ENCODE measurements at places on chromosomes 2 and 18.

DNA sequence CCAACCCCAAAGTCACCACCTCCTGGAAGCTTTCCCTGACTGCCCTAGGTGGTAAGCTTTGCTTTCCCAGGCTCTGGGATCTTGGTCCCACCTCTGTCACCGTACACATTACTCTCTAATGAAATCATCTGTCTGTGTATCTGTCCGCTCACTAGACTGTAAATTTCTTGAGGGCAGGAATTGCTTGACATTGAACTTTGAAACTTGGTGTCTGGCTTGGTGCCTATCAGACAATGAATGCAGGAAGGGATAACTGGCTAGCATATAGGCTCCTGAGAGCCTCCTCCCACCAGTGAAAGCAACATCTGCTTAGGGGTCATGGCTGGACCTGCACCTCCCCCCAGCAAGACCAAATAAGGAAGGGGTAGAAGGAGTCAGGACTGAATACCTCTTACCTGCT is 155.7 kb downstream of the TNS1 start:
- no peak for DNase-seq

GRCh38 chr18:13439461-13439860 is 220.9 kb downstream of the LDLRAD4 start:
- no peak for DNase-seq

DNA sequence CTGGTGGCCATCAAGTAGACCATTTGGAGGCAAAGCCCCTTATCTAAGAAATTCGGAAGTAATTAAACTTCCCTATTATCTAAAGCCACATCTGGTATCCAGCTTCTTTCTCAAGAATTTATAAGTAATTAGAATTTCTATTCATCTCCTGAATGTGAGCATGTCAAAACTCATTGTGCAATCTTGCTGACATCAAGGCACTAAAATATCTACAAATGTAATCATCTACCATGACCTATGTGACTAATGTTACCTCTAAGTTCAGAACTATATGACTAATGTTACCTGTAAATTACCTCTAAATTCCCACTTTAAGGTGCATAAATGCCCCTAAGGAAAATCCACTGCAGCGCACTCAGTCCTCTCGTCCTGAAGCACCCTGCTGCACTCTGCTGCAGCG is 773.0 kb downstream of the CPS1 start:
- no peak for DNase-seq

GRCh38 chr2:172931918-172932520 is 143.6 kb upstream of the MAP3K20 start:
- DNase-seq: no peak

DNA sequence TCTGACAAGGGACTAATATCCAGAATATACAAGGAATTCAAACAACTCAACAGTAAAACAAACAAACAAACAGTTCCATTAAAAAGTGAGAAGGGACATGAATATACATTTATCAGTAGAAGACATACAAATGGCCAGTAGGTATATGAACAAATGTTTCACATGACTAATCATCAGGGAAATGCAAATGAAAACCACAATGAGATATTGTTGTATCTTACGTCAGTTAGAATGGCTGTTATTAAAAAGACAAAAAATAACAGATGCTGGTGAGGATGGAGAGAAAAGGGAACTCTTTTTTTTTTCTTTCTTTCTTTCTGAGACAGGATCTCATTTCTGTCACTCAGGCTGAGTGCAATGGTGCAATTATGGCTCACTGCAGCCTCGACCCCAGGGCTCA is 175.5 kb downstream of the CAMKMT start:
- DNase-seq: no peak

DNA sequence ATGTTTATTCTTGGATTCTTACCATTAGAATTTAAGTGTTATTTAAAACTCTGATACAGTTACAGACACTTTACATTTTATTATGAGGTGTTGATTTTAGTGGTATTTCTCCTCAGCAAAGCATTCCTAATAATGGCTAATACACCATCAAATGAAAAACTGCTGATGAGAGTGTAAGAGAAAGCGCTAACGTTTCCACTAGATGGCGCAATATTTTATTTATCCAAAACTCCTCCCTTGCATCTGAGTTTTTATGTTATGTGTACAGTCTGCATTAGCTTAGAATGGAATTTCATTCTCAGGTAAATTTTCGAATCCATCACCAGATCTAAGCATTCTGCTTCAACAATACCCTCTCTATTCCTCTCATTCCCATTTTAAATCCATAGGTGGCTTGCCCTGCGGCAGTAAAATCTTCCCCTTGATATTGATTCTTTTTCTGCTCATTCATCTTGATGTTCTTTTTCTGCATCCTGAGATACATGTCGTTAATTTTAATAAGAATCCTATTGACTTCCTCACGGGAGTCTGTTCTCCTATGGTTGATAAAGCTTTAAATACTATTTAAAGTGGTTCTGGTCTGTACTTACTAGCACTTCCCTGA is 53.9 kb downstream of the PRKRA start:
- DNase-seq: no peak

DNA sequence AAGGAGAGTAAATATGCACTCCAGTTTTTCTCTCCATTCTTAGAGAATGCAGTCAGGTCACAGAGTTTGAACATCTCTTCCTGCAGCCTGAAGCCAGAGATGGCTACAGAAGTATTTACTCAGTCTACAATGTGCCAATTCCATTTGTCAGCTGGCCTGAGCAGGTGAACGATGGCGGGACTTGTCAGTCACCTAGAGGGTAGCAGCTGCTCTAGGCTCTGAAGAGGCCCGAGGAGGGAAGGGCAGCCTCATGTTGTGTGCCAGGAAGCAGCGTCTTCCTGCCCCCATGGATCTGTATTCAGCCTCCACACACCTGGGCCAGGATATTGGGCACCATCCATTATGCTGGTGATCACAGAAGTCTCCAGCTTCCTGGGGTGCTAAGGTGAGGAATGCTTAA is 316.7 kb upstream of the CHAC2 start:
- DNase-seq: no peak

DNA sequence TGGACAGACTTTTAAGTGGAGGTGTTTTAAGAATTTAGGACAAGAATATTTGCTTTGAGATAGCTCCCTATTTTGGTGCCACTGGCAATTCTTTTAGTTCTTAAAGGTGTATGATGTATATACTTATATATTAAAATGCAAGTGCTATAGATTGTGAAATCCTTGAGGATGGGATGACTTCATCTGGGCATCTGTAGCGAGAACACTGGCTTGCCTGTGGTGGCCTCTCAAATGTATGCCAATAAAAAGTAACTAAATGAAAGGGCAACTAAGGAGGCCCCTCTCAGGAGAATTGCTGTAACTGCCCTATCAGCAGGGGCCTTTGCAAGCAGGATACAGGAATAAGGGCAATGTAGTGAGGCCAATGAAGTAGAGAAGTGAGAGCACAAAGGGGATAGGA is 2.6 kb upstream of the THUMPD2 start:
- no peak for DNase-seq

GRCh38 chr2:133409581-133410285 is 158.5 kb downstream of the NCKAP5 start:
- DNase-seq: no peak

DNA sequence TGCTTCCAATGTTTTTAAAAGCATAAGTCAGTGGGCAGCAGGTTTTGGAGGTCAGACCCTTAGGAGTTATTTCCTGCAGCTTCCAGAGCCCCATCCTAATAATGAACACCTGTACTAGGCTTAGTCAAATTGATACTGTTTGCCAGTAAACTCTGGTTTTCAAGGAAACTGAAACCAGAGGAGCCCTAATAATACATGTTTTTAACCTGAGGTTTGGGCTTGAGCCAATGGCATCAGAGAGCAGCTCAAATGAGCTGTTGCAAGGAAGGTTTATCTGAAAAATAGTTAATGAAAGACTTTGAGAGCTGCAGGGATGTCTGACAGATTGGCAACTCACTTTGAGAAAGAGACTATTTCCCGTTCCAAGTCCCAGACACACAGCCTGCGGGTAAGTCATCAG is 54.6 kb downstream of the DCC start:
- no peak for DNase-seq

GRCh38 chr2:158681816-158682215 is 113.3 kb upstream of the DAPL1 start:
- DNase-seq: no peak

DNA sequence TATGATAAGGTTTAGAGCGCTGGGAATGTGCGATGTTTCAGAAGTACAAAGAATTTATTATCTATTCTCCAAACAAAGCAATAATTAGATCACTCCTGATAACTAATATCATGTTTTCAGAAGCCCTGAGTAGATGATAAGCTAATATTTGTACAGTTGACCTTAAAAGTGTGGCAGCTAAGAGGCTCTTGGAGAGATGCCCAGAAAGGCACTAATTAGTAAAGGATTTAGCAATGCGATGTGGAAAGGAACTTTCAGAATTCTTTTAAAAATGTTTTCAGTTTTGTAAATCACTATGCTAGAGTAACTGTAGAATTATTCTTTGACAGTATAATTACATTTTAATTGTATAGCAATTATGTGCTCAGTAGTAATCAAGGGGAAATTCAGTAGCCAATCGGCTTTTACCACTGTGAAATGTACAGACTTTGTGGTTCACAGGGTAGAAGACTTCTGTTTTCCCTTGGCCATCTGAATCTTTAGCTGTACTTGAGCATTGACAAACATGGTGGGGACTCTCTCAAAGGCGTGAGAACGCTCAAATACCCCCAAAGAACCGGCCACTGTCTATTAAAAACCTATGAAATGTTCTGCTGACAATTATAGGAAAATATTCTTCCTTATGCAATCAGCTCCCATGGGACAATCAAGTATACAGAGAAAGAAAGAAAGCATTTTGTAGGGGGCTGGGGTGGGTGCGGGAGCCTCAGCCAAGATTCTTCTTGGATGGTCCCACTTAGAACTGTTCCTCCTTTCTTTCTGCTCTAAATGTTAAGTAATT is 262.8 kb upstream of the AGAP1 start:
- no peak for DNase-seq

Measured in C1 segment of cervical spinal cord (tissue), 14 donors.